Esophagus muscularis mucosa (tissue), 4 donors: ENCODE measurements at places on chromosomes 3 and 15. TPM values are rescaled to one million over a fixed set of nuclear protein-coding genes. Genes with fewer than 3 reads are reported as not detected.
A peak's percentile ranks its signal among the peaks of the same experiment; 100 is the strongest.

Gene SHF
- 13.2 TPM for total RNA-seq

Gene TRPM1
- not detected for total RNA-seq

DNA sequence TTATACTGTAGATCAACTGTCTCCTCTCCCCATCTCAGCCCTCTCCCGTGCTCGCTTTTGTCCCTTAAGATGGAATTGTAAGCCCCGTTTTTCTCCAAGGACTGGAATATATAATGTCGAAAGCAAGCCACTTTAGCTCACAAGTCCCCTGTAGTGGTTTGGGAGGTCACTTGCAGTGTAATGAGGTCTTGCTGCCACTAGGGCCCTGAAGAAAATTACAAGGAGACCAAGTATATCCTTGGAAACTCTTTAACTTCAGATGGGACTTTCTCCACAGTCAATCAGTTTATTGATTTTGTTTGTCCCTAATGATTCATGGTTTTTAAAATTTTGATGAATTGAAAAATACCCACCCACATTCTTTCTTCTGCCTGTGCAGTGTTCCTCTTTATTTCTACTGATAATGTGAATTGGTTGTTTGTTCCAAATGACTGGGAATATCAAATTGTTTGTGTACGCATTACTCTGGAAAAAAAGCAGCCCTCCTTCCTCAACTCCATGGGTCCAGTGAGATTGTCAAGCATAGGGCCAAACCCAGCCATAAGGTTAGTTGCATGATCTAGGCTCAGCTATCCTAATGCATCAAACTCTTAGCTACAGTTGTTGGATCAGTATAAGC, 294.8 kb downstream of the MCTP2 start:
- H3K4me1 ChIP-seq, result no peaks in the 10 kb centered on the region
- no peak overlapping the region for H3K4me3 ChIP-seq
- H3K27me3 ChIP-seq, result no peaks in the 10 kb centered on the region
- no peak for DNase-seq

DNA sequence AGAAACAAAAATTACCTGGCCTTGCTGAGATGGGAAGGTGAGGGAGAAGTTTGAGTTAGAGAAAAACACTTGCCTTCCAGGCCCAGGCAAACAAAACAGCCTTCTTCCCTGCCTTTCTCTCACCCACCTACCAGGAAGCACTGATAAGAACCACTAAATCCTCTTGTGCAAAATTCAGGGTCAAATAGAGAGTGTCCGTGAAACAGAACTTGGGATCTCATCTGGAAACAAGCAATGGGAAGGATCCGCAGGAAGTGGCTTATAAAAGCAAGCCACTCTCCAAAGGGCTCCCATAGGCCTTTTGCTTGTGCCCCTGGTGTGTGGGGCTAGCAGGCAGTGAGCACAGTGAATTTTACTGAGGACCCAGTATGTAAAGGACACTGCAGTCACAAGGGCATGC, 11.0 kb downstream of the ADAMTS9 start:
- no peak overlapping the region for H3K27ac ChIP-seq
- no peaks in the 10 kb centered on the region for H3K27me3 ChIP-seq
- peaks cover 5% of the 10 kb centered on the region for H3K4me1 ChIP-seq
- peak; percentile 42 for DNase-seq

DNA sequence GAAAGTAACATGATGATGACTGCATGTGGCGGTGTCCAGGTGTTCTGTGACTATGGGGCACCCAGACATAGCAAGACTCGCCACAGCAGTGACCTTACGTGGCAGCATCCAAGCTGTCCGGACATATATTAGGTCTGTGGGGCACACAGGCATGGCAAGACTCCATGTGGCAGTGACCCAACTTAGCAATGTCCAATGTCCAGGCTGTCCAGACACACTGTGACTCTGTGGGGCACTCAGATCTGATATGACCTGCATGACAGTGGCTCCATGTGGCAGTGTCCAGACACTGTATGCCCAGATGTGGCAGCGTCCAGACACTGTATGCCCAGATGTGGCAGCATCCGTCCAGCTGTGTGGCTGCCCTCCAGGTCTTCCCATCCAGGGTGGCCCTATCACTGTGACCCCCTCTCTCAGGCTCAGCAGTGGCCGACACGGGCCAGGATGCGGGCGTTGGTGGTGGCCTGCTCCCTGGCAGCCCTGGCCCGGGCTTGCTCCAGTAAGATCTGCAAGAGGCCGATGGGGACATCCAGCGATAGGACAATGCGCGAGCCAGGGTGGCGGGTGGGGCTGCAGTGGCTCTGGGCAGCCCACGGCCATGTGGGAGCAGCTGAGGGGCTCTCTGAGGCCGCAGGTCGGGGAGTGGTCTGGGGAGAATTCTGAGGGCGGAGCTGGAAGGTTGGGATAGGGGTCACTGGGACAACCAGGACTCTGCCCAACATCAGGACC, 1.1 kb downstream of the UCN2 start:
- no peak for DNase-seq
- no peak overlapping the region for H3K4me3 ChIP-seq
- H3K4me1 ChIP-seq, result peaks cover 46% of the 10 kb centered on the region
- H3K27ac ChIP-seq, result no peak overlapping the region
- no peaks in the 10 kb centered on the region for H3K27me3 ChIP-seq

DNA sequence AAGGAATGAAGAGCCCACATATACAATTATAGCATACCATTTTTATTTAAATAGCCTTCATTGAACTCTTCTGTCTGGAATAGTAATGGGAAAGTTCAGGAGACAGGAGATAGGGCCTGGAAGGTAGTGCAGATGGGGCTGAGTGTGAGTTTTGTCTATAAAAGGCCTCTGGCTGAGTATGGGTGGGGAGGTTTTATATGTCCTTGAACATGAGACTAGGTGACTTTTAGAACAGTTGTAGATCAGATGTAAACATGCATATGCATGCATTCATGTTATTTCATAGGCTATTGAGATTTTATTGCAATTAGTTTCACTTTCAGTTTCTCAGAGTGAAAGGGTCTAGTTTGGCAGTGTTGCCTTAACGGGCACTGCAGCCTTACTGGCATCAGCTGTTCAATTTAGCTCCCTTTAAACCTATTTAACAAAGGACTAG, 27.1 kb downstream of the CGGBP1 start:
- H3K27me3 ChIP-seq, result no peaks in the 10 kb centered on the region
- DNase-seq, result no peak
- H3K4me1 ChIP-seq, result peaks cover 6% of the 10 kb centered on the region
- H3K27ac ChIP-seq, result peak overlapping the region; percentile 67

GRCh38 chr15:101024706-101025500, 105.7 kb downstream of the LRRK1 start:
- H3K4me3 ChIP-seq, result no peak overlapping the region
- peaks cover 11% of the 10 kb centered on the region for H3K4me1 ChIP-seq
- H3K27me3 ChIP-seq, result no peaks in the 10 kb centered on the region
- DNase-seq, result peak; percentile 66
- H3K27ac ChIP-seq, result peak overlapping the region; percentile 65

GRCh38 chr3:184334470-184335158, 2.8 kb upstream of the FAM131A start:
- no peak overlapping the region for H3K4me3 ChIP-seq
- H3K27me3 ChIP-seq, result no peaks in the 10 kb centered on the region
- peaks cover 51% of the 10 kb centered on the region for H3K4me1 ChIP-seq
- no peak for DNase-seq
- H3K36me3 ChIP-seq, result peaks cover 58% of the 10 kb centered on the region

DNA sequence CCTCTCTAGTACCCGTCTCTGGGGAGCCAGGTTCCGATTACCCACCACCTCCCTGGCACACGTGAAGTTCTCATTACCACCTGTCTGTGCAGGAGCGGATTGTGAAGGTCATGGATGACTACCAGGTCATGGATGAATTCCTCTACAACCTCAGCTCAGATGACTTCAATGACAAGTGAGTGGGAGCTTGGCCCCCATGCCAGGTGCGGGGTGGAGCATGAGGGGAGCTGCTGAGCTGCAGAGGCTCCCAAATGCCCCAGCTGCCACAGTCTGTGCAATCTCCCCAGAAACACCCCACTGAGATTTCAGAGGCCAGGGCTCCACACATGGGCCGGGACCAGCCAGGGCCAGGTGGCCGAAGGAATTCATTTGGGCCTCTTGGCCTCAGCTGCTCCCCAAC, 34.3 kb downstream of the DNAH1 start:
- no peak for DNase-seq
- no peaks in the 10 kb centered on the region for H3K27me3 ChIP-seq
- H3K27ac ChIP-seq, result no peak overlapping the region
- H3K4me1 ChIP-seq, result peaks cover 22% of the 10 kb centered on the region

GRCh38 chr3:40476478-40477470, at the start of gene ZNF619:
Gene ZNF619, plus strand, starts transcription at chr3:40477122. Its CDS starts 858 bp downstream, at chr3:40477980.
- H3K27ac ChIP-seq, result peak within 1 kb of the TSS; percentile 73
- H3K4me1 ChIP-seq, result peaks cover 14% of the 10 kb centered on the region
- DNase-seq, result peak; percentile 95
- H3K27me3 ChIP-seq, result no peaks in the 10 kb centered on the region

GRCh38 chr3:154137036-154137435, 15.8 kb downstream of the ARHGEF26 start:
- H3K27me3 ChIP-seq, result no peaks in the 10 kb centered on the region
- H3K4me3 ChIP-seq, result no peak overlapping the region
